ENCODE measurements at places on chromosomes 3 and 15.
A peak's percentile ranks its signal among the peaks of the same experiment; 100 is the strongest.

- DNase-seq: peak; percentile 89
Measured at GRCh38 chr3:87333393-87333892, 57.1 kb upstream of the POU1F1 start.

GRCh38 chr3:127676456-127676855 lies 3.7 kb downstream of the ABTB1 start:
- no peak for DNase-seq

- DNase-seq: peak; percentile 61
Measured at GRCh38 chr15:51649659-51650521, 27.3 kb upstream of the DMXL2 start.

DNA sequence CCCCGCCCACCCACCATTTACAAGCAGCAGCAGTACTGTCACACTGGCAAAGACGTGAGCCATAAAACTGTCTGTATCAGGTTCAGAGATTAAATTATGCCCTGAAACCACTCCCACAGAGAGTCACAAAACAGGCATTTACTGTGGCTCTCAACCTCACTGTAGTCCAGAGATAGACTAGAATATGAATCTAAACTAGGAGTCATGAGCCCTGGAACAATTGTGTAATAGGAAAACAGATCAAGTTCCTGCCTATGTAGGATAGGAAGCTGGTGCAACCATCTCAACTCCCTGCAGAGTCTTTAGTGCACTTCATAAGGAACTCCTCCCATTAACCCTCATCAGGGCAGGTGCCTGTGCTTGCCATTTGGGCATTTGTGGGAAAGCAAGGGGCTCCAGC lies 61.7 kb downstream of the FAM227B start:
- DNase-seq: no peak

DNA sequence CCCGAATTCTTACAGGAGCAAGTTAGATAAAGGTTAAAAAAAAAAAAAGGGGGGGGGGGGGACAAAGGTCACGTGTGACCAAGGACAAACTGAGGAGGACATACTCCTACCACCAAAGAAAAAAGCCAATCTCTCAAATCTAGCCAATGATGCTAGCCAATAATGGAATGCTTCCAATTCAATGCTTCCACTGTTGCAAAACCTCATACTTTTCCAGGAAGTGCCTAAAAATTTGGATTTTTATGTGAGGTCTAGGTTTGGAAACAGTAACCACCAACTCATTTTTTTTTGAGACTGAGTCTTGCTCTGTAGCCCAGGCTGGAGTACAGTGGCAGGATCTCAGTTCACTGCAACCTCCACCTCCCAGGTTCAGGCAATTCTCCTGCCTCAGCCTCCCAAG lies 11.4 kb downstream of the MSL2 start:
- no peak for DNase-seq

GRCh38 chr15:37888356-37888755 lies 46.1 kb upstream of the TMCO5A start:
- no peak for DNase-seq

GRCh38 chr3:187807086-187807862 lies 62.0 kb upstream of the BCL6 start:
- no peak for DNase-seq

DNA sequence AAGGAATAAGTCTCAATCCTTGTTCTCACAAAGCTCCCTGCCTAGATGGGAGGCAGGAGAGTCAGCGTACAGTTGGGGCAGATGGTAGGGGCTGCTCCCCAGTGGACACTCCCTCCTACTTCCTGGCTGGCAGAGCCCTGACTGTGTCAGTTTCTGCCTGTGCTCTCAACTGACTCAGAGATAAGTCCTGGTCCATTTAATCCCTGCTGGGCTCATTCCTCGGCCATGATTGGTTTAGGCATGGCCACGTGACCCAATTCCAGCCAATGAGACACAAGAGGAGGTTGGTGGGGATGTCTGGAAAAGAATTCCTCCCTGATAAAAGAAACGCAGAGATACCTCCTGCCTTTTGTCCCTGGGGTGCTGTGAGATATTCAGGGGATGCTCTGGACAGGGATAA lies 118.1 kb upstream of the SLC6A11 start:
- no peak for DNase-seq

DNA sequence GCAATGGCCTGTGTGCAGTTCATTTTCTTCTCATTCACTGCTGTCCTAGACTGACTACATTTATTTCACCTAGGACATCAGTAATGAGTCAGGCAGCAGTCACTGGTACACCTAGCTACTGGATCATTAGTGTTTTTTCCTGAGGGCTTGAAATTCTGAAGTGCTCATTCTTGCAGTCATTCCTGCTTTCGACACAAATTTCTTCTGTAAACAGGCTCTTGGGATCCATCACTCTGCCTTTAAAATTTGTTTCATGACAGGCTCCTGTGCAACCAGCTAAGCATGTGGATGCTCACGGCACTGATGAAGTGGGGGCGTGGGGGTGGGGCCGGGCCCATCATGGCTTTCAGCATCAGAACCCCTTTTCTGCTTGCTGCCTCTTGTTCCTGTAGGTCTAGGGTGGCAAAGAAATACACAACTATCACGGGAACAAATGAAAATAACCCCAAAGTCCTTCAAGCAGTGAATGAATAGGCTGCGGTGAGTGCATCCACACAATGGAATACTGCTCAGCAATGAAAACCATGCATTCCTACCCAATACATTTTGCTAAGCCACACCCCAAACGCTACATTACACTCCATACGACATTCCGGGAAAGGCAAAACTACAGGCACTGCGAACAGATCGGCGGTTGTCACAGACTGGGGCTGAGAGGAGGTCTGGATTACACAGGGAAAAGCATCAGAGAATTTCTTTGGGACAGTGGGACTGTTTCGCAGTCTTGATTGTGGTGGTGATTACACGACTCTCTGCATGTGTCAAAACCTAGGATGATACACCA lies 9.3 kb upstream of the MELTF start:
- DNase-seq: no peak

DNA sequence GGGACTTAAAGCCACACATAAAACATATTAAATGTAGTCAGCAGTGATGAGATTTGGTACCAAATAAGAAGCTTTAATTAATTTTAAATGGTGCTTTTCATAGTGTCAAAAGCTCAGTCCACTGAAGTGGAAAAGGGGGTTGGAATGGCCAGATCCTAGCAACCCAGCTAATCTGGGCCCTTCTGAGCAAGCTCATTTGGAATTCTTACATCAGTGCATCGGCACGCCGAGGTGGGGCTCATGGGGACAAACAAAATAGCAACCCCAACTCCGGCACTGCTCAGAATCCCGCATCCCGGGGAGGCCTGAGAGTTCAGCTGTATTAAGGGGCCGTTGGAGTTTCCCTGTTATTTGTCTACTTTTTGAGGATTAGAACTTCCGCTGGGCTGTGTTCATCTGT lies 526.4 kb downstream of the SOX2 start:
- no peak for DNase-seq

DNA sequence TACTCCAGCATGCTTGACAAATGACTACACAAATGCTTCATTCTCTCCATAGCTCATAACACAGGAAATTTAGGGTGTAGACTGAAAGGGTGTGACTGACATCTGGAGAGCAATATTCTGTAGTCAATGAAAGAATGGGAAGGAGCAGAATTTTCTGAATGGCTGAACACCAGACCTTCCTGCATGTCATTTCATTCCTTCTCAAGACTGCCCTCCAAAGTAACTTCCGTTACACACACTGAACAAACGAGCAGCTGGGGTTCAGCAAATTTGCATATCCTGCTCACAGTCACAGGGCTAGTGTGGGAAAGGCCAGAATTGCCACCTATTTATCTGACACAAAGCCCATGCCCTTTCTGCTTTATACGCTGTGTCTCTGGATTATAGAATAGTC lies 325.0 kb upstream of the CFAP20DC start:
- no peak for DNase-seq

- DNase-seq: no peak
Measured at GRCh38 chr3:53195602-53196574, 34.9 kb downstream of the PRKCD start.

GRCh38 chr3:49554633-49555265 lies 472 bp downstream of the BSN start:
- no peak for DNase-seq

DNA sequence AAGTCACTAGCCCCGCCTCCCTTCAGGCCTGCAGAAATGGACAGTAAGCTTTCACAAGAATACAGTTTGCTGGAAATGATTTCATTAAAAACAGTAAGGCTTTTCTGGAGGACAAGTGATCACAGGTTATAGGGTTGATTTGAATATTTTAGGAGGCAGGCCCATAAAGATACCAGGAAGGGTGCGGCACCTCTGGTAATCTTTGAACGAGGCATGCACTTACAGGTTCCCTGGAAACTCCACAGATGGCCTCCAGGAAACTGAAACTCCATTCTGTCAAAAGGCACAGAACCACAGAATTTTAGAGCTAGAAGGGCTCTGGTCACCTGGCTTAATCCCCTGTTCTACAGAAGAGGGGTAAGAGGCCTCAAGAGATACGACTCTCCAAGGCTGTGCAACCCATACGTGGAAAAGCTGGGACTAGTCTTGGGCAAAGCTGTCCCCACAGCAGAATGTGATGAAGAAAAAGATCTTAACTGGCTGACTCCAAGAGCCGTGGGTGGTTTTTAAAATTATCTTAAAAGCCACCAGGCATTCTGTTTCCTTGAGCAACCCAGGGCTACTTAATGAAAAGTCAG lies 1.2 kb downstream of the STARD5 start:
- DNase-seq: no peak

- no peak for DNase-seq
Measured at GRCh38 chr3:82558081-82558480, 796.6 kb upstream of the GBE1 start.

GRCh38 chr15:67358391-67358790 lies 103.8 kb downstream of the IQCH start:
- no peak for DNase-seq

DNA sequence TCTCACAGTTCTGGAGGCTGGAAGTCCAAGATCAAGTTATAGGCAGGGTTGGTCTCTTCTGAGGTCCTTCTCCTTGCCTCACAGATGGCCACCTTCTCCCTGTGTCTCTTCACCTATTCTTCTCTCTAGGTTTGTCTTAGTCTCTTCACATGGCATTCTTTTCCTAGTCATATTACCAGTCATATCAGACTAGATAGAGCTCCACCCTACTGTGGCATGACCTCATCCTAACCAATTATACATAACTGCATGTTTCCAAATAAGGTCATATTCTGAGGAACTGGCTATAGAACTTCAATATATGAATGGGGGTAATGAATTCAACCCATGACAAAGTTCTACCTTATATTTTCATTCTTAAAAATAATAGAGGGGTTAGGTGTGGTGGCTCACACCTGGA lies 196.4 kb upstream of the UBE3A start:
- DNase-seq: no peak

GRCh38 chr3:99330924-99331532 lies 307.4 kb upstream of the COL8A1 start:
- no peak for DNase-seq

GRCh38 chr3:105327662-105328337 lies 38.9 kb upstream of the ALCAM start:
- no peak for DNase-seq
